ENCODE measurements at places on chromosomes 16 and 17.

- no peak for DNase-seq
Observed at GRCh38 chr17:38619937-38620550, 14.3 kb upstream of the SRCIN1 start.

DNA sequence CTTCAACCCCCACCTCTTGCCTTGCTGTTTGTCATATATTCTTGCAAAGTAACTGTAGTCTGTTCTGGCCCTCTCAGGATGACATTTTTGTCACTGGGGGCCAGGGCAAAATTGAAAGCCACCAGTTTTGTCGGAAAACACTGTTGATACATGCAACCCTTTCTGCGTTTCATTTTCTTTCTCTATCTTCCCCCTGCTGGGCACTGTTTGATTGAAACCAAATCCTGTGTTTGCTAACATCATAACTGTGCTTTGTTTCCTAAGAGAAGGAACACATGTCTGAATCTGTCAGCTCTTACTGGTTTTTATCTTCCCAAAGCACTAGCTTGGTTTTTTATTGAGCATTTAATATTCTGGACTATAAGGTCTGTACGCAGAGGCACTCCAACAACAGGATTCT lies 11.7 kb upstream of the CPPED1 start:
- DNase-seq: no peak

- no peak for DNase-seq
Observed at GRCh38 chr17:57356719-57357391, 100.5 kb downstream of the MSI2 start.

DNA sequence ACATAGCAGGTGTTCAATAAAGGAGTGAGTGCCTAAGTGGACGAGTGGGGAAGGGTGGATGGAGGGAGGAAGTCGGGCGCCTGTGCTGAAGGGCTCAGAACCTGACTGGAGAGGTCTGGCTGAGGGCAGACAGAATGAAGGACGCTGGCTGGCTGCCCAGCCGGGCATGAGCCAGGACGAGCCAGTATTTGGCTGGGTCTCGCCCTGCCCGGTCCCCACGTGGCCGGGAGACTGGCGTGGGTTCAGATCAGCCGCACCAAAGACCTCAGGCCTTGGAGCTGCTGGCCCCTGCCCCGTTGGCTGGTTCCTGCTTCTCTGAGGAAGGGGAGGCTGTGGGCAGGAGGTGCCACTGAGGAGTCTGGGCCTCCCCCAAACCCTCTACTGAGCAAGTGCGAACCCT lies 79.8 kb downstream of the ENGASE start:
- DNase-seq: no peak

DNA sequence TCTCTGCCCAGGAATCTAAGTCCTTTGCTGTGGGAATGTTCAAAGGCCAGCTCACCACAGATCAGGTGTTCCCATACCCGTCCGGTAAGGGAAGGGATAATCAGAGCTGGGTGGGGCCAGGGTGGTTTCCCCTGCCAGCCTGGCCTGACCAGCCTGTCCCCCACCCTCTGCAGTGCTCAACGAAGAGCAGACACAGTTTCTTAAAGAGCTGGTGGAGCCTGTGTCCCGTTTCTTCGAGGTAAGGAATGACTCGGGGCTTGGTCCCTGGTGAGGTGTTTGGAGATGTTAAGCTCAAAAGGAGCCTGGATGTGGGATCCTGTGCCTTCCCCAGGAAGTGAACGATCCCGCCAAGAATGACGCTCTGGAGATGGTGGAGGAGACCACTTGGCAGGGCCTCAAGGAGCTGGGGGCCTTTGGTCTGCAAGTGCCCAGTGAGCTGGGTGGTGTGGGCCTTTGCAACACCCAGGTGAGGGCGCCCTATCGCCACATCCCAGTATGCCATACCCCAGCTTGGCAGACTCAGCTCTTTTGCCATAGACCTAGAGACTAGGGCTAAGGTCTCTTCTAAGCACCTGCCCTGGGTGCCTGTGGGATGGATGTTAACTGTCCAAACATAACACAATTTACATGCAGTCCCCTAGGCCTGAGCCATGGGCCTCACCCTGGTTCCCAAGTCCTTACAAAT lies 997 bp downstream of the ACADVL start:
- no peak for DNase-seq

GRCh38 chr17:29905086-29905878 lies 24.7 kb downstream of the SSH2 start:
- no peak for DNase-seq

DNA sequence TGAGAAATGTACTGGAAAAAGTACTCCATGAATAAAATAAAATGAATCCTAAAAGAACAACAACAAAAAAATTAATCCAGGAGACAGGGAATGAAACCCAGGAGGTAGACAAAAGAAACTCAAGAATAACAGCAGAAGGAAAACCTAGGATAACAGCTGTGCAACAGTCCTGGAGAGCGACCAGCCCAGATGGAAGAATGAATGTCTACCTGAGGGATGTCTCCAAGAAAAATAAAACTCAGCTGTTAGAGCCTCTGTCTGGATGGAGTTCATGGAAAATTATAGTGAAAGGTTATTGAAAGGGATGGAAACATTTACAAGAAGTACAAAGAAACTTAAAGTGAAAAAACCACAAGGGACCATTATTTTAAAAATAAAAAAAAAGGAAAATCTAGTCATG lies 135.8 kb upstream of the CA10 start:
- DNase-seq: no peak

DNA sequence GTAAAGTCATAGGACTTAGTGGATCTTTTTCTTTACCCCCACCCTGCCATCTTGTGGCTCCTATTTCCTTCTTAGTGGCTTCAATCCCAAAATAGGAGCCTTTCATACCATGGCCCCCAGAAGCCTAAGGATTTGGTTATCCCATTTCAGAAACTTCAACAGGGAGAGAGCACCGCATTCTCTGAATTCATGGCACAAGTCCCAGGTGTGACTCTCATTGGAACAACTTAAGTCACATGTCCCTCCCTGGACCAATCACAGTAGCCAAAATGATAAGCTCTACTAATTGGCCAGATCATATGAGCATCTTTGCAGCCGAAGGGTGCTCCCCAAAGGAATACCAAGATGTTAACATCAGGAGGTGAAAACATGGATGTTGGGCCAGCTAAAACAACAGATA lies 43.2 kb downstream of the AXIN2 start:
- no peak for DNase-seq

- DNase-seq: no peak
Observed at GRCh38 chr16:11183035-11183812, 72.8 kb downstream of the SOCS1 start.
